ENCODE measurements at places on chromosomes 2 and 18. TPM values are rescaled to one million over a fixed set of nuclear protein-coding genes. Genes with fewer than 3 reads are reported as not detected.

DYNAP gene
- total RNA-seq: not detected

TM4SF20 gene
- total RNA-seq: not detected

PRPF40A gene
- 76.6 TPM for total RNA-seq

TAF4B gene
- total RNA-seq: 3.0 TPM

C1GALT1C1L gene
- total RNA-seq: 0.39 TPM

TSGA10 gene
- 0.72 TPM for total RNA-seq

SLC23A3 gene
- 1.4 TPM for total RNA-seq

SMYD1 gene
- not detected for total RNA-seq

VAMP8 gene
- 3.2 TPM for total RNA-seq

NR4A2 gene
- 57.6 TPM for total RNA-seq

ACVR1C gene
- total RNA-seq: 2.2 TPM

CLEC4F gene
- not detected for total RNA-seq

DLX2 gene
- total RNA-seq: not detected

FEV gene
- total RNA-seq: not detected

GPR39 gene
- not detected for total RNA-seq

BCS1L gene
- 45.3 TPM for total RNA-seq

IL1R1 gene
- 30.5 TPM for total RNA-seq

All from epithelial cell of alveolus of lung (primary cell).